ENCODE measurements at places on chromosomes 7 and 10.

- peak; percentile 22 for DNase-seq
These were observed 424.3 kb downstream of the KIF20B start for GRCh38 chr10:90125456-90126255.

GRCh38 chr7:65820287-65820950 lies 52.5 kb upstream of the VKORC1L1 start:
- DNase-seq, result no peak

DNA sequence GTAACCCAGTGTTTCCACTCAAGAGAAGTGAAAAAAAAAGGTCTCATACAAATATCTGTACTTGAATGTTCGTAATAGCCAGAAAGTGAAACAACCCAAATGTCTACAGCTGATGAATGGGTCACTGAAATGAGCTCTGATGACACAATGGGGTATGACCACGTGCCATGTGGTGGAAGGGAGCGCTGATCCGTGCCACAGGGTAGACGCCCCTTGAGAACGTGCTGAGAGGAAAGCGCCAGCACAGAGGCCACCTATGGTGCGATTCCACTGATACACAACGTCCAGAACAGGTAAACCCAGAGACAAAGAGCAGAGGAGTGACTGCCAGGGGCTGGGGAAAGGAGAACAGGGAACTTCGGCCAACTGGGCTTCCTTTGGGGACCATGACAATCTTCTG lies 50.3 kb downstream of the MAD1L1 start:
- no peak for DNase-seq

- no peak for DNase-seq
These were observed 83.3 kb upstream of the KLF6 start for GRCh38 chr10:3868271-3868664.

DNA sequence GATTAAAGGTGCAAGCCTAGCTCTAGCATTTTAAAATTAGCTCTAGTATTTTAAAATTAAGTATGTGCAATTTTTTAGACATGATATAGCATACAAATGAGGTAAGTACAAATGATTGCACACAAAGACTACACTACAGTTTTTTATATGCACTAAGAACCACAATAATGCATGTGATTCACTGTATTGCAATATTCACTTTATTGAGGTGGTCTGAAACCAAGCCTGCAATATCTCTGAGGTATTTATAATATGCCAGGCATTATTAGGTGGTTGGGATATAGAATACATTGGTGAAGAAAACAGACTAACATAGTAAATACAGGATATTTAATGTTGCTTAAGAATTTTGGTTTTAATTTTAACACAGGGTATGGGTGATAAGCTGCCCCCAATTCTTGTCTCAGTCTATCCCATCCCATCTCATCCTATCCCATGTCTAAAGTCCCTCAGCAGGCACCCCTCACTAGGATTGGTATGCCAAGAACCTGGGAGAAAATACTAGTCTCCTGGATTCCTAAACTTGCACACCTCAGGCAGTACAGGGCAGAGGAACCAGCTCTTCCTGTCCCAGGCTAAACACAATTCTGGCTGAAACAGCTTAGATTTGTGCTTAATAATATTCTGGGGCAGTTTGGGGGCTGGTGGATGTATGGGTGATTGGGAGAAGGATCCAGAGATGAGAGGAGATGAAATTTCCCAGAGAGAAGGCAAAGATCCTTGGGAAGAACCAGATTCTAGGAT lies 90.4 kb downstream of the HIPK2 start:
- DNase-seq, result no peak

DNA sequence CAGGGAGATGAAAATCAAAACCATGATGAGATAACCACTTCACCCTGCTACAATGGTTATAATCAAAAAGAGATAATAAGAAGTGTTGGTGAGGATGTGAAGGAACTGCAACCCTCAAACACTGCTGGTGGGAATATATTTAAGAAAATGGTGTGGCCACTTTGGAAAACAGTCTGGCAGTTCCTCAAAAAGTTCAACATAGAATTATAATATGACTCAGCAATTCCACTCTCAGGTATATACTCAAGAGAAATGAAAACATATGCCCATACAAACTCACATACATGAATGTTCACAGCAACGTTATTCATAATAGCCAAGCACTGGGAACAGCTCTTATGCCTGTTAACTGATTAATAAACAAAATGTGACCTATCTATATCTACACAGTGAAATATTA lies 104.8 kb downstream of the SLC25A13 start:
- DNase-seq, result no peak

DNA sequence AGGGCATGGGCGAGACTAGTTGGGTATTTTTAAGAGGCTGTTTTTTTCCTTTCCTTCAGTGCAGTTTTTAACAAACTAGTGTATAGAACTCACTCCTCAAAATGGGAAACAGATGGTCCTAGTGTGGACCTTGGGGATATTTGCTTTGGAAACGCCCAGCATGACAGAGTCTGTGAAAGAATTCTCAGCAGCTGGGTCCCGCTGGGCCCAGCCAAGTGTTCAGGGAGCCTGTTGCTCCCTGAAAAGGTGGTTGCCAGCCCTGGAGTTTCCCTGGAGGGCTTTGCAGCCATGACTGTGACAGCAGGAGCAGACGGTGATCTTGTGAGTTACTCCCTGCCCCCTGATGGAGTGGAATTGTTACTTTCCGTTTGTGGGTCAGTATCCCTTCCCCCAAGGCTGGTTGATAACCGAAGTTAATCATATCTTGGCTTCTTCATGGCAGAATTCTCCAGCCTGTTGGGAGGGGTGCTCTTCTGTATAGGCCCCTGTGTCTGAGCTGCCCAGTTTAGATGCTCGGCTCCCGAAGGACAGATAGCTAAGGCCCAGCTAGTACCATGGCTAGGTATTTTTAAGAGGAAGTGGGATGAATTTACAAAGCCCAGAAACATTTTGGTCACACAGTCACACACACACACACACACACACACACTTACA lies 278.6 kb upstream of the HABP2 start:
- no peak for DNase-seq

- DNase-seq, result no peak
These were observed 116.4 kb downstream of the TSPAN12 start for GRCh38 chr7:120741371-120742042.

DNA sequence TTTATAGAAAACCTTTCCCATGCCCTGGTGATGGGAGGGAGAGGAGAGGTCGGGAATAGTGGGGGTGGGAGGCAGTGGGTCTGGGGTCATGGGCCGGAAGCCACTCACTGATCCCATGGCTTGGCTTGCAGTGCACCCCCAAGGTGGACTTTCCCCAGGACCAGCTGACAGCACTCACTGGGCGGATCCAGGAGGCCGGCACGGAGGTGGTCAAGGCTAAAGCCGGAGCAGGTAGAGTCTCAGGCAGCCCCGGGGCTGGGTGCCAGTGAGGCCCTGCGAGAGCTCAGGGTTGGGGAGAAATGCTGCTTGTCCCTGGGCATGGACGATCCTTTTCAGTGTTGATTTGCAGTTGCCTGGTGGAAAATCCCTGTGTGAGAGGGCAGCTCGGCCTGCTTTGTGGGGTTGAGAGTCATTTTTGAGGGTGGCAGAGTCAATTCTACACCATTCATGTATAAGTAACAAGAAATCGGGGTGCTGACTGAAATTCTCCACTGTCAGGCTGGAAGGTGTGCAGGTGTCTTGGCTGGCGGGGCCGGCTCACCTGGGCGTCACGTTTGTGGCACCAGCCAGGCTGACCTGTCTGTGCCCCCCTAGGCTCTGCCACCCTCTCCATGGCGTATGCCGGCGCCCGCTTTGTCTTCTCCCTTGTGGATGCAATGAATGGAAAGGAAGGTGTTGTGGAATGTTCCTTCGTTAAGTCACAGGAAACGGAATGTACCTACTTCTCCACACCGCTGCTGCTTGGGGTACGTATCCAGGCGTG lies 16.5 kb downstream of the MDH2 start:
- no peak for DNase-seq

GRCh38 chr7:33744293-33745075 lies 160.9 kb upstream of the BMPER start:
- DNase-seq, result no peak

GRCh38 chr7:120307991-120308545 lies 35.1 kb downstream of the KCND2 start:
- DNase-seq, result no peak

DNA sequence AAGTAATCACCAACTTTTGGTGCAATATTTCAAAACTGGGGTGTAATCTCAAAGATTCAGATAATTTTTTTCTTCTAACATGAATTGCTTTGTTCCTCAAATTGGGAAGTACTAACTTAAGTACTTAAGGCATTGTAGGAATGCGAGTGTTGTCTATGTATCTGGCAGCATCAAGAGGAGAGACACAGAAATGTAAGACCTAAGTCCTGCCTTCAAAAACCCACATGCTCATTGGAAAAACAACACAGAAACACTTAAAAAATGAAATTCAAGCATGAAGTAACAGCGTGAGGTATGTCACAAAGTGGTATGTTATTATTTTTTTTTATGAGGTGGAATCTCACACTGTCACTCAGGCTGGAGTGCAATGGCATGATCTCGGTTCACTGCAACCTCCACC lies 288.5 kb downstream of the ZEB1 start:
- no peak for DNase-seq

GRCh38 chr10:132926777-132927650 lies 15.4 kb downstream of the CFAP46 start:
- DNase-seq, result no peak

DNA sequence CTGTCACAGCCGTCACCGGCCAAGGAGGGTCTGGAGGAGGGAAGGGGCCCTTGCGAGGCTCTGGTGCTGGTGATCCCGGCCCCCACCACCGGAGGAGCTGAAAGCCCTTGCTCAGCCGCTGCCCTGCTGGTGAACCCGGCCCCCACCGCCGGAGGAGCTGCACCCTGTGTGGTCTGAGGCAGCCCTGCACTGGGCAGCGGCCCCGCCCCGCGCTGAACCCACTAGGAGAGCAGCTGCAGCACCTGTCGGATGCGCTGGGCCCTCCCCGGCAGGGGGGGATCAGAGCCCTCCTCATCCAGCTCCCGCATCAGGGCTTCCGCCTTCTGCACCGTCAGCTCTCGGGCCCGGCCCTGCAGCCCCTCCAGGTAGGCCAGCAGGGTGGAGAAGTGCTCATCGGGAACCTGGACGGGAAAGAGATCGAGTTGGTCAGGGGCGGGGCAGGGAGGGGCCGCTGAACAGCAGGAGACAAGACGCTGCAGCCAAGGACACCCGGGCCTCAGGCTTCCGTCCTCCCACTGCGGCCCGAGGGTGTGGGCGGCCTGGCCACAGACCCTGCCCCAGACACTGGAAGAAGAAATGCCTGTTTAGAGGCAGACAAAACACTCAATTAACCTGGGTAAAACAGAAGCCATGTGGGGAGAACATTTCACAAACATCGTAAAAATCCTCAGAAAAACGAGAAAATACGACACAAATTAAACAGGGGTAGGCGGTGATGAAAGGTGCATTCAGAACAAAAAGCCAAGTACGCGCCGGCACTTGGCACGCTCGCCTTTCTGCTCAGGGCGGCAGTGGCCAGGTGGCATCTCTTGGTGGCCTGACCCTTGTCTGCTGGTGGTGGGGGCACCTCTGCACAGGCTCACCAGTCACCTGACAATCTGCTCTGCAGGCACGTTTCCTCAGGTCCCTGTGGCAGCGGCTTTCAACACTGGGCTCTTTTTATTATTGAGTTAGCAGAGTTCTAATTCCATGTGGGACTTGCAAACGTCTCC lies 14.7 kb downstream of the CYP2W1 start:
- no peak for DNase-seq

DNA sequence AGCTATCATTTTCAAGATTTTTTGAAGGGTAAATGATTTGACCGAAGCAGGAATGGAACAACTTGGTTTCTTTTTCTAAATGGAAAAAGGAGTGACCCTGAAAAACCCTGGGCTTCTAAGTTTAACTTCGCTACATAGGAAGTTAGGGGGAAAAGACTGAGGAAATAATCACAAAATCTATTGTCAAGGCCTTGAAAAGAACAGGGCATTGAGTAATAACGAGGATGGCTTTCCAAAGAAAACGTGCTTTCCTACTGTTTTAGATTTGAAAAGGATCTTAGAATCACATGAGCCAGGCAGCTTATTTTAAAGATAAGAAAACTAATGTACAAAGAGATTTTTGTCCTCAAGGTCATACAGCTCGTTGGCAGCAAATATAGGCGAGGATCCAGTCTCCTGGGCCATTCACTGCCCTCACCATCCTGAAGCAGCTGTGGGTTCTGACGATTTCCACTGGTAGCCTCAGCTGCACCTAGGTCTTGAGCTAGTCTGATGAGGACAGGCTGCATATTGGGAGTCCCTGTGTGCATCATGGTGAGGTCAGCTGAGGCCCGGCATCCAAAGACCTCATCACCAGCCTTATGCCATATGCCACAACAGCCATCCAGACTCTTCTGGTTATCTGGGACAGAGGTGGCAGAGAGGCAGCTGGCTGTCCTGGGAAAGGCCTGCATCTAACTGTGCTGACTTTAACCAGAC lies 384.7 kb upstream of the NRP1 start:
- no peak for DNase-seq

Data from hippocampal formation (tissue), 2 donors.